ENCODE measurements at places on chromosomes 6 and 20.

DNA sequence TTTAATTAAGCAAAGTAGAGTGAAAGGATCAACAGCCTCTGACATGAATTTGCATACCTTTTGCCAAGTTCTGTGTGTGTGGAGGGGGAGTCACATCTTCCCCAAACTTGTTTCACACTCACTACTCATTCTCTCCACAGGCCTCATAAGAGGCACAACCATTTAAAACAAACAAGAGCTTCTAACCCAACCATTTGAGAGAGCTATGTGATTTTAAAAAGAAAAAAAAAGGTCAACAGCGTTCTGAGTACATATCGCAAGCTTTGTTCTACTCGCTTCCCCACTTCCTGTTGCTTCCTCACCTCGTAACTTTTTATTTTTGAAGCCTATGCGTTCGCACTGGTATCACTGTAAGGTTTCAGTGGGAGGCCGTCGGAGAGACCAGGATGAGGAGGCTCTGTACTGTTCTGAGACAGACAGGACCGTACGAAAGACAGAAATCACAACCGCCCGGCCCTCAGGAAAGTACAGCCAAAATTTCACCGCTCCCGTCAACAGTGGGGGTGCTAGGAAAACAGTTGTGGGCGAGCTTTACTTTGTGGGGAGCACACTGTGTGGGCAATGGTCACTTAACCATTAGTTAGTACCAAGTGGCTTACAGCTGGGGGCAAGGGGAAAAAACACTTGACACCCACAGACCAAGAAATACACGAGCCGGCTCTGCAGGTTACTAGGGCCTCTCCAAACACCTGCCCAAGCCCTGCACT lies 61.3 kb downstream of the TRERF1 start:
- no peak for DNase-seq

GRCh38 chr6:138944412-138944811 lies 43.6 kb downstream of the REPS1 start:
- no peak for DNase-seq

DNA sequence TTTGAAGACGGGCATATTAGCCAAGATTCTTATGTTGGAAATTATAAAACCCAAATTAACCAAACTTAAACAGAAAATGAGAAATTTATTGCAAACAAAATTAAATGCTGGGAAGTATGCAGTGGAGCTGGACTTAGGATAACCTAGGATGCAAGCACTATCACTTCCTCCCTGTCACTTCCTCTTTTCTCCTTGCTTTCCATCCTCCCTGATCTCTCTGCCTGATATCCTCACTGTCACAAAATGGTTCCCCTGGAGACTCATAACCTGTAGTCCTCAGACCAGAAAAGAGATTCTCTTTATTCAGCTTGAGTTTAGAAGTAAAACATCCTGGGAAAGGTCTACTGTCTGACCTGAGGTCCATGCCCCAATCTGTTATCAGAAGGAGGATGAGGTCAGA lies 7.4 kb upstream of the KLHL32 start:
- peak; percentile 23 for DNase-seq

- no peak for DNase-seq
Measured at GRCh38 chr6:2181567-2181966, 63.8 kb downstream of the GMDS start.

- peak; percentile 64 for DNase-seq
Measured at GRCh38 chr20:380763-381580, 412 bp downstream of the TRIB3 start.

DNA sequence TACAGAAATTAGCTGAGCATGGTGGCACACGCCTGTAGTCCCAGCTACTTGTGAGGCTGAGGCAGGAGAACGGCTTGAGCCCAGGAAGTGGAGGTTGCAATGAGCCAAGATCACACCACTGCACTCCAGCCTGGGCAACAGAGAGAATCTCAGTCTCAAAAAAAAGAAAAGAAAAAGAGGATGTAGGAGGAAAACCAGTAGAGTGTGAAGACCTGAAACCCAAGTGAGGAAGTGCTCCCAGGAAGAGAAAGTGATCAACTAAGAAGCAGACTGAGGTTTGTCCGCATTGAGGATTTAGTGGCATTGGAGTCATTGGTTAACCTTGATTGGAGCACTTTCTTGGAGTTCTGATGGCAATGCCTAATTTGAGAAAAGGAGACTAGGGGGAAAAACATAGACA lies 20.6 kb upstream of the TASP1 start:
- DNase-seq: peak; percentile 36

GRCh38 chr20:16132036-16132798 lies 441.0 kb downstream of the KIF16B start:
- DNase-seq: no peak

Data from suppressor macrophage (primary cell).